Type B pancreatic cell (in vitro differentiated cells): ENCODE measurements at places on chromosomes 16 and 17.

DNA sequence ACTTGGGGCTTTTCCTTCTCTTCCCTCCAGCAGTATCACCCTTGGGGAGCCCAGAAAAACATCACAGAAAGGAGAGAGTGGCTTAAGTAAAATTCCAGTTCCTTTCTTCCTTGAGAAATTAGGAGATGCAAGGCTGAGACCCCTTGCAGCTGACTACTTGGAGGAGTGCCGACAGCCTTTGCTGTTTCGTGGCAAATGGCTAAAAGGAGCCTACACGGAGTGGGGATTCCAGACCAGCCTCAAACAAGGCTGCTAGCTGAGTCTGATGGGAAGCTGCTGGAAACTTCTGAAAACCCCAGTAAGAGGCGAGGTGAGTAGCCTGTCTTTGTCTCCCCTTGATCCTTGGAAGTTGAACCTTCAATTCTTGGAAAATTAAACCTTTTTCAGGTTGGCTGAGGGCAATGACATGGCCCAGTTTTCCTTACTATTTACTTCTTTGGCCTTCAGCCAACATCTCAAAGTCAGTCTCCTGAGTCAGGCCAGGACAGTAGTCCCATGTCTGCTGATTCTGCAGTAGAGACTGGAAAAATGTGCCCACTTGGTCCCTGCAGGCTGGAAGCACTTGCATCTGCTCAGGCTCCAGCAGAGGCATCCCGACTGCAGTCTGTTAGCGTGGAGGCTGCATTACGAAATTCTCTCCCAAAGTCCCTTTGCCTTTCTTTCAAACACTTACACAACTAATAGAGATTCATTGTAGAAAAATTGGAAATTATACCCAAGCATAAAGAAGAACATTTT lies 23.4 kb downstream of the SMIM36 start:
- H3K4me1 ChIP-seq = peaks cover 15% of the 10 kb centered on the region
- no peak overlapping the region for H3K4me3 ChIP-seq
- no peaks in the 10 kb centered on the region for H3K36me3 ChIP-seq

DNA sequence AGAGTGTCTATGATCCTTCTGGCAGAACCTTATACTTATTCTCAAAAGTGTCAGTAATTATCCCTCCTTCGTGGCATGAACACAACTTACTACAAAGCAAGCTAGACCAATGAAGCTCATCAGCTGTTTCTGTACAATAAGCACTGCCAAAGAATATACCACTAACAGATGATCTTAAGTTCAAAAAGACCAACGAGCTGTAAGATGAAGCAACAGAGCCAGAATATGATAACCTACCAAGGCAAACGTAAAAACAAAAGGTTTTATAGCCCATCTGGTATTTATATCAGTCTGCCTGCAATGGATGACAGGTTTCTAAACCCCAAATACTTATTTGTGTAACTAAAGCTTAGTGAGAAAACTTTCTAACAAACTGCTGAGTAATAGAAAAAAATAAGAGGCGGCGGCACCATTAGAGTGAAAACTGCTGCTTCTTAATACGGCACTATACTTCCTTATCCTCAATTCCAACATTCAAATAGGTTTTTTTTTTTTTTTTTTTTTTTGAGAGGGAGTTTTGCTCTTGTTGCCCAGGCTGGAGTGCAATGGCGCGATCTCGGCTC lies 22.1 kb downstream of the NME2 start:
- H3K4me1 ChIP-seq = no peaks in the 10 kb centered on the region
- DNase-seq = no peak
- no peak overlapping the region for H3K4me3 ChIP-seq
- no peaks in the 10 kb centered on the region for H3K27me3 ChIP-seq

DNA sequence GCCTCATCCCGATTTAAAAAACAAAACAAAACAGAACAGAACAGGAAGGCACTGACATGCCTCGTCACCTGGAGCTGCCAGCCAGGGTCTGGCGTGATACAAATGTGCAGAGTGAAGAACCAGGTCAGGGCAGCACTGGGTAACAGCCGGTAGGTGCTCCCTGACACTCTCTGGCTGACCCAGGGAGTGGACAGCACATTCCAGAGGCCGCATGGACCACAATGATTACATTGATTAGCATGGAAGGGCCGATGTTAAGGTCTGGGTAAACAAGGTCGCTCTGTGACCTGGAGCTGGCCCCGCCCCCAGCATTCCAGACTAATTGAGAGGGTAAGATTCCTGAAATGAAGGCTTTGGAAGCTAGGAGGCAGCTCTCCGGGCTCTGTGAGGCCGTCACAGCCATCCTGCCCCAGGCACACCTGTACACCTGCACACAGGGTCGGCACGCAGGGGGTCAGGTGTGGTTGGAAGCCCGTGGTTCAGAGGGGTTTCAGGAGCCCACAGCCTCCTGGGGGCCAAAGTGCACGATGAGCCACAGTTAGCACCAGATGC lies 21.4 kb downstream of the PIEZO1 start:
- DNase-seq = no peak
- H3K4me1 ChIP-seq = peaks cover 24% of the 10 kb centered on the region
- no peaks in the 10 kb centered on the region for H3K36me3 ChIP-seq
- no peaks in the 10 kb centered on the region for H3K27me3 ChIP-seq
- peak overlapping the region; percentile 85 for H3K27ac ChIP-seq

- DNase-seq = no peak
- peaks cover 16% of the 10 kb centered on the region for H3K4me1 ChIP-seq
- no peaks in the 10 kb centered on the region for H3K36me3 ChIP-seq
- H3K27me3 ChIP-seq = peaks cover 25% of the 10 kb centered on the region
- H3K4me3 ChIP-seq = no peak overlapping the region
Observed at GRCh38 chr16:70803319-70803718, 2.4 kb upstream of the VAC14 start.

- H3K4me3 ChIP-seq = no peak overlapping the region
- H3K36me3 ChIP-seq = no peaks in the 10 kb centered on the region
- no peak overlapping the region for H3K27ac ChIP-seq
- no peaks in the 10 kb centered on the region for H3K27me3 ChIP-seq
- no peaks in the 10 kb centered on the region for H3K4me1 ChIP-seq
- no peak for DNase-seq
Observed at GRCh38 chr17:53270936-53271335, 551.8 kb upstream of the KIF2B start.

- H3K4me3 ChIP-seq = peak overlapping the region; percentile 73
- peaks cover 7% of the 10 kb centered on the region for H3K27me3 ChIP-seq
- DNase-seq = no peak
Observed at GRCh38 chr17:21129023-21129681, 2.4 kb downstream of the DHRS7B start.

GRCh38 chr16:55225972-55226542 lies 97.9 kb upstream of the IRX6 start:
- H3K27ac ChIP-seq = no peak overlapping the region
- H3K4me3 ChIP-seq = no peak overlapping the region
- peaks cover 7% of the 10 kb centered on the region for H3K4me1 ChIP-seq
- H3K27me3 ChIP-seq = peaks cover 29% of the 10 kb centered on the region
- DNase-seq = no peak

DNA sequence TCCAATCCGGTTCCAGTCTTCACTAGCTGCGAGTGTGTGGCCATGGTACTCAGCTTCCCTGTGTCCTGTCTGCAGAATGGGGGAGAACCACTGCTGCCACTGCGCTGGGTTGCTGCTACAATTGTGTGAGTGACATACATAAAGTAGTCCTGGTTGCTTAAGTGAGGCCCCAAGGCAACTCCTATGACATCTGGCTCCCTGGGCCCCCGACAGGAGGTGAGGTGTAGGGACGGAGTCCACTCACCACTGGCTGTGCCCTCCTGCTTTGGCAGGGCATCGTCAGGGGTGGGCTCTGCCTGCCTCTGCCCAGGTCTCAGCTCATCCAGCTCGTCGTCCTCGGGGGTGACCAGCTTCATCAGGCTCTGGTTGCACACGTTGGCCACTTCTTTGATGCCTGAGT lies 20.4 kb downstream of the VAC14 start:
- H3K4me3 ChIP-seq = no peak overlapping the region
- H3K36me3 ChIP-seq = peaks cover 20% of the 10 kb centered on the region
- peaks cover 3% of the 10 kb centered on the region for H3K27me3 ChIP-seq
- H3K27ac ChIP-seq = no peak overlapping the region

DNA sequence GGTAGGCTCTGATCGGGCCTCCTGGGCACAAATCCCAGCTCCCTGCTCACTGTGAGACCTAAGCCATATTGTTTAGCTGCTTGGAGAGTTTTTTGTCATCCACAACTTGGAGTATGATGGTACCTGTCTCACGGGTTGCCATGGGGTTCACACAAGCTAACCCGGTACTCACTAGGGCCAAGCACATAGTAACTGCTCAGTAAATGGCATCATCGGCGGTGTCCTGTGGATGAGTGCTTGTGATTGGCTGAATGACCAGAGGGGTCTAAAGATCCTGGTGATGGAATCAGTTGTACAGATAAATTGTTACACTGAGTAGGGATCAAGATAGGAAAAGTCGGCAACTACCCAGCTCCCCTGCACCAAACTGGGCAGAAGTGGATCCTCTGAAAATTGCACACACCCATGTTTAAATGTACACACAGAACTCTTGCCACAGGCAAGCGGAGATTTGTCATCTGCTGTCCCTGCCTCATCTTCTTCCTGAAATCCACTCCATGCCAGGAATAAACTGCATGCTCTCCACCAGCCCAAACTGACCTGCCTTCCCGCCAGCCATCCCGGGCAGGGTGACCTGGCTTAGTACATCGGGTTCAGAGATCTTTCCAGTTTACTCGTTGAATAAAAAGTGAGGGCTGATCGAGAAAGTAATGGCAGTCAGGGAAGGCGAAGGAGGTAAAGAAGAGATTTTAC lies 6.5 kb downstream of the MAPT start:
- no peak overlapping the region for H3K27ac ChIP-seq
- DNase-seq = no peak
- peaks cover 78% of the 10 kb centered on the region for H3K27me3 ChIP-seq
- no peaks in the 10 kb centered on the region for H3K4me1 ChIP-seq

DNA sequence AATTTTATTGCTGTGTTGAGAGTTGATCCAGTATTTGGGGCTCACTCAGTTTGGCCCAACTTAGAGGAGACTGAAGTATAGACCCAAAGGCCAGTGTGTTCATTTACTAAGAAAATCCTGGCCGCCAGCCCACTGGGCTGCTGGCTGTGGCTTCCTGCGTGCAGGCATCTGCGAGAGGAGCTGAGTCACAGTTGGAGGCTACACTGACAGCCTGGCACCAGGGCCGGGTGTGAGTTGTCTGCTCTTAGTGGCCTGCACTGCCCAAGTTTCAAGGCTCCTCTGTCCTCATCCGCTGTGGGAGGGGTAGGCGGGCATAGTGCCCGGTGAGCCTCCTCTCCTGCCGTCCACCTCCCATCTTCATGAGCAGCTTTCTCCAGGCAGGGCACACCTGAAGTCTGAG lies 54.2 kb downstream of the PLD6 start:
- H3K4me1 ChIP-seq = no peaks in the 10 kb centered on the region
- no peak overlapping the region for H3K4me3 ChIP-seq
- H3K36me3 ChIP-seq = peaks cover 21% of the 10 kb centered on the region

DNA sequence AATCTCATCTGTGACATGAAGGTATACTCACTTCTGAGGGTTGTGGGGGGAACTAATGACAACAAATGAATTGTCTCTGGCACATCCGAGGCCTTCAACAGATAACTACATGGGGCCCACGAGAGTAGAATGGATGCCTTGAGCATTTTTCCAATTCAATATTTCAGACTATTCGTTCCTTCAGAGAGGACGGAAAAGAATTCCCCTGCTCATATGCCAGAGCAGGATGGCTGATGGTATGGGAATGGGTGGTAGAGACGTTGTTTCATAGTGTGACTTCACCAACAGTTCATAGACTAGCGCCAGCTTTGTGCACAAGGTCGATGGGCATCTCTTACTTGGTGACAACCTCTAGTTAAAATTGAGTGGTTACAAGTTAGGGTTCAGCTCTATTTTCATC lies 61.3 kb downstream of the HLF start:
- no peak for DNase-seq
- no peaks in the 10 kb centered on the region for H3K27me3 ChIP-seq
- H3K36me3 ChIP-seq = no peaks in the 10 kb centered on the region
- H3K4me3 ChIP-seq = no peak overlapping the region
- no peak overlapping the region for H3K27ac ChIP-seq
- peaks cover 3% of the 10 kb centered on the region for H3K4me1 ChIP-seq

DNA sequence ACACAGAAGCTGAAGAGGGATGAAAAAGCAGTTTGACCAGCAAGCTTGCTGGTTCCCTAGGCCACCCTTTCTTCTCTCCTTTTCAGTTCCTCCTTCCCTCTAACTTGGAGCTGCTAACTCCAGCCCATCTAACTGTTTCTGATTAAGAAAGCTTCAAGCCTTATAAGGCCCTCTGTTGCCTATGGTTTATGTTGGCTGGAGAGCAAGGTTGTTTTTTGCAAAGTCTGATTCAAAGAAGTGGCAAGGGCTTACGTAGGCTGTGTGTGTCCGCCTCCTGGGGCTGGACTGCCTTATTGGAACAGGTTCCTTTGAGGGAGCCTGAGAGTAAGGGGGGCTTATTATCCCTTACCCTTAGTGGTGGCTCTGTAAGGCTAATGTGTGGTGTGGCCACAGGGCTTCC lies 7.1 kb downstream of the AKAP1 start:
- no peak overlapping the region for H3K27ac ChIP-seq
- no peaks in the 10 kb centered on the region for H3K27me3 ChIP-seq
- peaks cover 4% of the 10 kb centered on the region for H3K36me3 ChIP-seq
- DNase-seq = no peak
- peaks cover 35% of the 10 kb centered on the region for H3K4me1 ChIP-seq

- H3K27ac ChIP-seq = peak overlapping the region; percentile 73
- peak overlapping the region; percentile 13 for H3K4me3 ChIP-seq
- no peak for DNase-seq
- H3K27me3 ChIP-seq = no peaks in the 10 kb centered on the region
Observed at GRCh38 chr16:66513111-66513723, 36.7 kb downstream of the TK2 start.
